ENCODE measurements at places on chromosomes 5 and 9.

- DNase-seq = no peak
These were observed 290.5 kb downstream of the SLF1 start for GRCh38 chr5:94908889-94909480.

DNA sequence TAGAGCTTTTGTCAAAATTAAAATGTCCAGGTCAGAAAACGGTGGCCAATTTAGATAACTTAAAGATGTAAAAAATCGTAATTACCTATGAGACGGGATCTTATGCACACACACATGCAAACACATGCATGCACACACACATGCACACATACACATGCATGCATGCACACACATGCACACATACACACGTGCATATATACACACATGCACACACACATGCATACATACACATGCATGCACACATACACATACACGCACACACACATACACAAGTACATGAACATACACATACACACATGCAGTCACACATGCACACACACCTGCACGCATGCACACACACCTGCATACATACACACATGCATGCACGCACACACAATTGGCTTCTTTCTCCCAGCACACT is 362.0 kb downstream of the IRX1 start:
- DNase-seq = no peak

GRCh38 chr5:127961763-127962145 is 121.8 kb upstream of the SLC12A2 start:
- DNase-seq = no peak

DNA sequence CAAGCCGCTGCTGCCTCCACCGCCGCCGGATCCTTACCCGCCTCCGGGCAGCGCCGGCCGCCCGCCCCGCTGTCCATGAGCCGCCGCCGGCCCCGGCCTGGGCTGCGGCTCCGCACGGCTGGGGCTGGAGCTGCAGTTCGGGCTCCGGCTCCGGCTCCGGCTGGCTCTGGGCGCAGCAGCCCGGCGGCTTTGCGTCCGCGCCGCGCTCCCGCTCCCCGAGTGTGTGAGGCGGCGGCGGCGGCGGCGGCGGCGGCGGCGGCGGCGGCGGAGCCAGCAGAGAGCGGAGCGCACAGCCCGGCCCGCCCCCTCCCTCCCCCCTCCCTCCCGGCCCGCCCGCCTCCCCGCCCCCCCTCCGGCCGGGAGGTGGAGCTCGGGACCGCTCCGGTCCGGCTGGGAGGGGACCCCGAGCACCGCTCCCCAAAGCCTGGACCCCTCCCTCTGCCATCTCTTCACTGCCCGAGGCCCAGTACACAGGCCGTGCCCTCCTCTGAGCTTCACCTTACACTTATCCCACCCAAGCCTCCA is at the start of gene PCDH1:
TSS of gene PCDH1 (minus strand) at position 225 of the 525 bp plus-strand sequence. CDS start at position 77, 148 bp downstream.
- no peak for DNase-seq

GRCh38 chr9:77453825-77454647 is 194.1 kb downstream of the GNA14 start:
- no peak for DNase-seq

DNA sequence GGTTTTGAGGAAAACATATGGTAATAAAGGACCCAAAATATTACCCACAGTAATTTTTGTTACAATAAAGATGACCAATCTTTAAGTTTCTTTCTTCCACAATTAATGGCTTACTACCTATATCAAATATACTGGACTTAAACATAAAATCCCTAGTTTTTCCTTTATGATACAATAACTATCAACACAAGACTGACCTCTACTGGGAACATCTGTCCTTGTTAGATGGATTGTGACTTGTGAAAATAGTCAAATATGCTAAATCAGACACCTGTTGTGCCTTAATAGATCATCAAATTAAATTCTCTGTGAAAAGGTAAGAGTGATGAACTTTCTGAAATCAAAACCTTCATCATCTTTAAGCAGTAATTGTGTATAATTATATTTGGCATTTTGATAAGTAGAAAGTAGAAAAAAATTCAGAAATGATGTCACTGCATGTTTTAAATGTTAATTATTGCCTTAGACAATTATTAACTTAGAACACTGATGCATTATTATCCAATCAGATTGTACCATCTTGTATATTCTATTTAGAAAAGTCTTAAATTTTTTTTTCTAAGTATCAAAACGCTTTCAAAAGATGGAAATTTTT is 113.6 kb downstream of the DEPDC1B start:
- DNase-seq = no peak

DNA sequence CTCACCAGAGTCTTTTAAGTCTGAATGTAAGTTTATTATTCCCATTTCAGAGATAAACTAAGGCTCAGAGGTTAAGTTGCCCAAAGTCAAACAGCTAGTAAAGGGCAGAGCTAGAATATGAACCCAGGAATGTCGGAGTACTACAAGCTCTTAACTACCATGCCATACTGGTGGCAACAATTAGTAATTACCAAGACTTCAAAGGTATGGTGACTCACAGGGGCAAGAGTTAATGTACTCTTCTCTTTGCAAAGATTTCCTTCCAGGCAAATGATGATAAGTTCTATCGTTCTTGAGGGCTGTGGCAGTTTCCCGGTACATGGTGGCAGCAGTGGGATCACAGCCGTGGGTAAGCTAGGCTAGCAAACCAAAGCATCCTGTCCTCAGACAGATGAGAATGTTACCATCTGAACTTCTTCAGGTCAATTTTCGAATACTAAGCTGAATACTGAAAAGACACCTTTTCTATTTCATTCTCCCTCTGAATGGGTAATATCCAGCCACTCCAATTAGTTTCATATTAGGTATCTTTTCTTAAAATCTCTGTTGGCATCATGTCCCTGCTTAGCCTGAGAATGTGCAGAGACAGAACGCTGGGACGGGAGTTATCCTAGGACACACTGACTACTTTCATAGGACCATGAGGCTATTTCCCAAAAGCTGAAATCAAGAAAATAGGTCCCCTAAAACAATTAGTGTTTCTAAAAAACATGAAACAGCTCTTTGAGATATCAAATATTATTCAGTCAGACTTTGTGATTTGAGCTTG is 117.0 kb upstream of the NR5A1 start:
- no peak for DNase-seq

DNA sequence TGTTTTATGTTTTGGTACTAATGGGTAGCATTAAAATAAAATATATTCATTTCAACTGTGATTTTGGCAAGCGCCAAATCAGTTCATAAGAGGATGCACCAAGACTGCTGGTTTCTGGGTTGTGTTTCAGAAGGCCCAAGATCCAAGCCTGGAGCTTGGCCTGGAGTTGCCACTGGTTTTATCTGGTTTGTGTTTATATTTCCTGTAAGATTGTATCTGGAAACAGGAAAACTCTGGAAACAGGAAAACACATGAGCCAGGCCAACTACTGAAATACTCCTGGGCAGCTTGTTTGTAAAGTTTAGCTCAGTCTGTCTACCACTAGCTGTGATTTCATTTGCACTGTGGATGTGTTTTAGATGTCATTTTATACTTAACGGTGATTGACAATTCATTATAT is 5.5 kb downstream of the FSTL4 start:
- DNase-seq = no peak

DNA sequence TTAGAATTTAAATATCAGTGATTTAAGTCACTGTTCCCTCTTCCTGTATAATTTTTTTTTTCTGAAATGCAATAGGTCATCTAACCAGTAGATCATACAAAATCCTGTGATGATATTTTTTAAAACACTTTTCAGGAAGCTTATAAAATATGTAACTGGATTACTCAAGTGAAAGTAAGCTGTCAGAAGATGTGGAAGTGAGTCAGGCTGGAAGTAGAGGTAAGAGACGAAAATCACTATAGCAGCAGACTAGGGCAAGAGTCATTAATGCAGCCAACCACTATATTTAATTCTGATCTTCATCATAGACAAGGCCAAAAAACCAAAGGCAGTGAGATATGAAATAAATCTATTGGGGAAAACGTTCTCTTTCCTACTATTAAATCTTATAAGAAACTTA is 65.7 kb upstream of the C6 start:
- no peak for DNase-seq
